ENCODE measurements at places on chromosomes 12 and 14.

- no peak for DNase-seq
- no peak overlapping the region for H3K4me3 ChIP-seq
- no peaks in the 10 kb centered on the region for H3K27me3 ChIP-seq
- no peaks in the 10 kb centered on the region for H3K4me1 ChIP-seq
Observed at GRCh38 chr12:77537663-77538062, 293.0 kb upstream of the NAV3 start.

- no peaks in the 10 kb centered on the region for H3K36me3 ChIP-seq
- DNase-seq, result no peak
- H3K4me1 ChIP-seq, result no peaks in the 10 kb centered on the region
Observed at GRCh38 chr12:74980510-74980909, 229.1 kb downstream of the KCNC2 start.

DNA sequence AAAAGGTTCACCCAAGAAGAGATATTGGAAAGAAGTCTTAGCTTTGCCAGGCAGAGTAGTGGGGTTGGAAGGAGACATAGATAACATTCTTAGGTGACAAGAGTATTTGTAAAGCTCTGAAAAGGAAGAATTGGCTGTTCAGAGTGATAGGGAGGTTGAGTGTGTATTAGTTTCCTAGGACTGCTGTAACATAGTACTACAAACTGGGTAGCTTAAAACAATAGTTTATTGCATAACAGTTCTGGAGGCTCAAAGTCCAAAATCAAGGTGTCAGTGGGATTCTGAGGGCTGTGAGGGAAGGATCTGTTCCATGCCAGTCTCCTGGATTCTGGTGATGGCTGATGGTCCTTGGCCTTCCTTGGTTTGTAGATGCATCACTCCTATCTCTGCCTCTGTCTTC is 156.8 kb downstream of the SLC5A8 start:
- no peak for DNase-seq
- no peak overlapping the region for H3K4me3 ChIP-seq
- H3K27me3 ChIP-seq, result no peaks in the 10 kb centered on the region

DNA sequence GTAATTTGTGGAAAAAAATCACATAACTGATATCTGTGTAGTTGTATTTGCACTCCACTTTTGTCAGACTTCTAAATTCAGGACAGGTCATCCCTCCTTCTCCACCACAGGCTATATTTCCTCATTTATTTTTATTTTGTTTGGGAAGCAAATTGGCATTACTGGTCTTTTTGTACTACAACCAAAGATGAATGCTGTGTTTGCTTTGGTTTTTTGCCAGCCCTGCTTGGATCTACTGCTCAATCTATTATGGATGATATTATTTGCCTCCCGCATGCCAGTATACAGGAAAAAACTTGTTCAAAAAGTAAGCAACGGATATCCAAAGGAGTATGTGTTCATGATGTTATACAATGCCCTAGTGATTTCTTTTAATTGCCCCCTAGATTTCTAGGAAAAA is 948.8 kb downstream of the TRHDE start:
- H3K27me3 ChIP-seq, result no peaks in the 10 kb centered on the region
- no peaks in the 10 kb centered on the region for H3K4me1 ChIP-seq
- no peak for DNase-seq
- no peak overlapping the region for H3K4me3 ChIP-seq
- H3K36me3 ChIP-seq, result no peaks in the 10 kb centered on the region

DNA sequence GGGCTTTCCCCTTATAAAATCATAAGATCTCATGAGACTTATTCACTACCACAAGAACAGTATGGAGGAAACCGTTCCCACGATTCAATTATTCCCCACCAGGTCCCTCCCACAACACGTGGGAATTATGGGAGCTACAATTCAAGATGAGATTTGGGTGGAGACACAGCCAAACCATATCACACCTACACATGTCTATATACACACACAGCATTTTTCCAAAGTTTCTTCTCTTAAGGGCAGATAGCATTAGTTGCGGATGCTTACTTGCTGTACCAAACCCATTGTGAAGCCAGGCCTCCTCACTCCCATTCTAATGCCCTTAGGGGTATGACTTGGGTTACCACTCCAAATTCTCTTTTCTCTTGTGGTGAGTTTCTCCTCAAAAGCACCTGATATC is 104.1 kb upstream of the RAP1B start:
- no peak overlapping the region for H3K4me3 ChIP-seq
- H3K27ac ChIP-seq, result no peak overlapping the region
- H3K27me3 ChIP-seq, result no peaks in the 10 kb centered on the region
- no peaks in the 10 kb centered on the region for H3K4me1 ChIP-seq

- no peaks in the 10 kb centered on the region for H3K36me3 ChIP-seq
- no peak overlapping the region for H3K4me3 ChIP-seq
- H3K4me1 ChIP-seq, result peaks cover 17% of the 10 kb centered on the region
- no peak overlapping the region for H3K27ac ChIP-seq
- H3K27me3 ChIP-seq, result peaks cover 3% of the 10 kb centered on the region
Observed at GRCh38 chr12:116321913-116322312, 44.4 kb upstream of the MED13L start.

GRCh38 chr12:54708826-54709225 is 60.7 kb upstream of the DCD start:
- H3K4me3 ChIP-seq, result no peak overlapping the region
- no peaks in the 10 kb centered on the region for H3K4me1 ChIP-seq
- H3K27ac ChIP-seq, result no peak overlapping the region
- H3K36me3 ChIP-seq, result no peaks in the 10 kb centered on the region
- no peaks in the 10 kb centered on the region for H3K27me3 ChIP-seq
- no peak for DNase-seq

DNA sequence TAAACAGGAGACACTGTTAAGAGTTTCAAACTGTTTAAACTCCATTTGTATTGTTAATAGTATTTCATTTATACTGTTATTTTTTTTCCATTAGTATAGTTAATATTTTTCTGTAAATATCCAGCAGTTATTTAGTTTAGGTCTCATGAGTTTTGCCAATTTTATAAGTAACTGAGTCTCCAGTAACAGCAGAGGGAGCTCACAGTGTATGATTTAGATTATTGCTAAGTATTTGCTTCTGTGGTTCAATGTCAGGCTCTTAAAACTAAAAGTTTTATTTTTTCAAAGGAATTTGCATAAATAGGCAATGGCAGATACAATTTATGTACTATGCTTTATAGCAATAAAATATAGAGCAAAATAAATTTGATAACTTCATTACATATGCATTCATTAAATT is 209.7 kb downstream of the ATXN7L3B start:
- DNase-seq, result peak; percentile 4
- H3K4me3 ChIP-seq, result no peak overlapping the region
- no peaks in the 10 kb centered on the region for H3K36me3 ChIP-seq

DNA sequence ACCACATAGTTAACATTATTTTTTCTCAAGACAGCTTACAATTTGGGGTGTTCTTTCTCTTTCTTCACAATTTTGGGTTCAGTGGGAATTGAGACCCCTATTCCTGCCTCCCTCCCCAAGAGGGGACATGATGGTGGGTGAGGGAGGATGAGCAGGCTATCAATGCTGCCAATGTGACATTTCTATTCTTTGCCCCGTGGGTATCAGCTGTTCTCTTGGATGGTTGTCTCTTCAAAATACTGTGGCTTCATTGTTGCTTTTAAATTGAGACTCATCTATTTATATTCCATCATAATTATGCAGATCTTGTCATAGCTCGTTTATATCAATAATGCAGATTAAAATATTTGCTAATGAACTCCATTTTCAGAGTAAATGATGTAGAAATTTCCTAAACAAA is 56.5 kb upstream of the ANO4 start:
- H3K4me3 ChIP-seq, result no peak overlapping the region
- no peaks in the 10 kb centered on the region for H3K36me3 ChIP-seq
- H3K4me1 ChIP-seq, result no peaks in the 10 kb centered on the region
- no peak overlapping the region for H3K27ac ChIP-seq

- H3K4me3 ChIP-seq, result no peak overlapping the region
- DNase-seq, result no peak
- H3K4me1 ChIP-seq, result no peaks in the 10 kb centered on the region
- H3K27ac ChIP-seq, result no peak overlapping the region
- H3K36me3 ChIP-seq, result no peaks in the 10 kb centered on the region
Observed at GRCh38 chr12:2138294-2138693, 85.5 kb downstream of the CACNA1C start.

- H3K27ac ChIP-seq, result no peak within 1 kb of the TSS
- H3K4me3 ChIP-seq, result peak within 1 kb of the TSS; percentile 53
- H3K36me3 ChIP-seq, result no peaks in the 10 kb centered on the region
- DNase-seq, result no peak
Observed at GRCh38 chr14:52950898-52951680, at the start of gene FERMT2. TSS of gene FERMT2 (minus strand) at chr14:52951050. CDS start at chr14:52950568, 482 bp downstream.

DNA sequence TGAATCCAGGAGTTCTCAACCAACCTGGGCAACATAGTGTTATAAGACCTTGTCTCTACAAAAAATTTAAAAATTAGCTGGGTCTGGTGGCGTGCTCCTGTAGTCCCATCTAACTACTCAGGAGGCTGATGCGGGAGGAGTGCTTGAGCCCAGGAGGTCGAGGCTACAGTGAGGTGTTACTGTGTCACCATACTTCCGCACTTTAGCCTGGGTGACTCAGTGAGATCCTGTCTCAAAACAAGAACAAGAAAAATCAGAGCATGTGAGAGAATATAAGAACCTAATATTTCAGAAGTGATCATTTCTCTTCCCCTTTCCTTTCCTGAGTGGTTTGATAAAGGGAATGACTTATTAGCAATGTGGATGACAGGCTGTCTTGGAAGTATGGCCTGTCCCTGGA is 9.5 kb downstream of the TRAF3 start:
- H3K4me1 ChIP-seq, result peaks cover 4% of the 10 kb centered on the region
- H3K27me3 ChIP-seq, result no peaks in the 10 kb centered on the region
- H3K4me3 ChIP-seq, result no peak overlapping the region
- no peak for DNase-seq
- H3K36me3 ChIP-seq, result no peaks in the 10 kb centered on the region

DNA sequence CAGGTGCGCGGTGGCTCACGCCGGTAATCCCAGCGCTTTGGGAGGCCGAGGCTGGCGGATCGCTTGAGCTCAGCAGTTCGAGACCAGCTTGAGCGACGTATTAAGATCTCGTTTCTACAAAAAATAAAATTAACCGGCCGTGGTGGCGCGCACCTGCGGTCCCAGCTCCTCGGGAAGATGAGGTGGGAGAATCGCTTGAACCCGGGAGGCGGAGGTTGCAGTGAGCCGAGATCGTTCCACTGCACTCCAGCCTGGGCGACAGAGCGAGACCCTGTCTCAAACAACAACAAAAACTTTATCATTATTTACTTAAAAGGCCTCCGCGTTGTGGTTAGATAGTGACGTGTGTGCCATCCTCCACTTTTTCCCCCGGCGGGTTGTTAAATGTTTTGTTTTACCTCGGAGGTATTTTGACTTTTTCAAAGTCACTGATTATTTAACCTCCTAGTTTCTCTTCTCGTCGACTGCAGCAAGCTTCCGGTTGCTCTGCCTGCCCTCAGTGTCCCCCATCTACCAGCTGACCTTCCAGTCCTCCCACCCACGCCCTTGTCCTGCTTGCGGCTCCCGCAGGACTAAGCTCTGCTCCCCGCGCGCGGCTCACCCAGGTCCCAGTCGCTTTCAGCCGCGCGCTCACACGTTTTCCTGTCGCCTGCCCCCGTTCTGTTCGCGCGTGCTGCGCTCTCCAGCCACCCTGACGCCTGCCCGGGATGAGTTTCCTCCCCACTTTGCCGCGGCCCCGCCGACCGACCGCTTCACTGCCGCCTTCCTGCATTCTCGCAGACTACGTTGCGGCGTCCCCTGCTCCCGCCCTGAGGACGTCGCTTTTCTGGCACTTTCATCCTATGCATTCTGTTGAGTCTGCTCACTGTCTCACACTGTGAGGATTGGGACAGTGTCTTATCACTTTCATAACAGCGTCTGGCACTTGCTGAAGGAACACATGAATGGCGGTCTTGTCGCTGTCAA is 1.2 kb upstream of the SCAF11 start:
- H3K36me3 ChIP-seq, result peaks cover 1% of the 10 kb centered on the region
- DNase-seq, result peak; percentile 47
- no peaks in the 10 kb centered on the region for H3K27me3 ChIP-seq
- H3K4me1 ChIP-seq, result peaks cover 13% of the 10 kb centered on the region
- peak overlapping the region; percentile 99 for H3K27ac ChIP-seq

DNA sequence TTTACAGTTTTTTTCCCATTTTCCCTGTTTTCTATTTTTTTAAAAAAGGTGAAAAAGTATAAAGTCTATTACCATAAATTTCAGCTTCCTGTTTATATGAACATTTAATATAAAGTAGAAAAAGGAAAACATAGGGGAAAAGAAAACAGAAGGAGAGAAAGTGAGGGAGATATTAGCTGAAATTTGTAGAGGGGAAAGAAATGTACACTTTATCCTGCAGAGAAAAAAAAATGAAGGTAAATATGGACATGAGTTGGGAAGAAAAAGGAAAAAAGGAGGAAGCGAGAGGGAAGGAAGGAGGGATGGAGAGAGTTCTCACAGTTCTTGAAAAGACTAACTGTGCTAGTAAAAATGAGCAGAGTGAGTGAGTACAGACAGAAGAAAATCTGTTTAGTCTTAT is 91.6 kb upstream of the BTG1 start:
- H3K4me3 ChIP-seq, result no peak overlapping the region
- H3K36me3 ChIP-seq, result no peaks in the 10 kb centered on the region
- H3K27me3 ChIP-seq, result no peaks in the 10 kb centered on the region
- no peak for DNase-seq
- peaks cover 2% of the 10 kb centered on the region for H3K4me1 ChIP-seq
- no peak overlapping the region for H3K27ac ChIP-seq

- H3K27me3 ChIP-seq, result no peaks in the 10 kb centered on the region
- DNase-seq, result no peak
Observed at GRCh38 chr14:23024612-23025075, 10.1 kb downstream of the PSMB5 start.

DNA sequence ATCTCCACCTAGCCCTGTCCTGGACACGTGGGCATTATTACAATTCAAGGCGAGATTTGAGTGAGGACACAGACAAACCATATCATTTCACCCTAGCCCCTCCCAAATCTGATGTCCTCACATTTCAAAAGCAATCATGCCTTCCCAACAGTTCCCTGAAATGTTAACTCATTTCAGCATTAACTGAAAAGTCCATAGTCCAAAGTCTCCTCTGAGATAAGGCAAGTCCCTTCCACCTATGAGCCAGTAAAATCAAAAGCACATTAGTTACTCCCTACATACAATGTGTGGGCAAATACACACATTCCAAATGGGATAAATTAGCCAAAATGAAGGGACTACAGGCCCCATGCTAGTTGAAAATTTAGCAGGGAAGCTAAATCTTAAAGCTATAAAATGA is 546.0 kb upstream of the LMO3 start:
- H3K4me1 ChIP-seq, result no peaks in the 10 kb centered on the region
- H3K4me3 ChIP-seq, result no peak overlapping the region
- no peaks in the 10 kb centered on the region for H3K27me3 ChIP-seq
- no peak for DNase-seq

DNA sequence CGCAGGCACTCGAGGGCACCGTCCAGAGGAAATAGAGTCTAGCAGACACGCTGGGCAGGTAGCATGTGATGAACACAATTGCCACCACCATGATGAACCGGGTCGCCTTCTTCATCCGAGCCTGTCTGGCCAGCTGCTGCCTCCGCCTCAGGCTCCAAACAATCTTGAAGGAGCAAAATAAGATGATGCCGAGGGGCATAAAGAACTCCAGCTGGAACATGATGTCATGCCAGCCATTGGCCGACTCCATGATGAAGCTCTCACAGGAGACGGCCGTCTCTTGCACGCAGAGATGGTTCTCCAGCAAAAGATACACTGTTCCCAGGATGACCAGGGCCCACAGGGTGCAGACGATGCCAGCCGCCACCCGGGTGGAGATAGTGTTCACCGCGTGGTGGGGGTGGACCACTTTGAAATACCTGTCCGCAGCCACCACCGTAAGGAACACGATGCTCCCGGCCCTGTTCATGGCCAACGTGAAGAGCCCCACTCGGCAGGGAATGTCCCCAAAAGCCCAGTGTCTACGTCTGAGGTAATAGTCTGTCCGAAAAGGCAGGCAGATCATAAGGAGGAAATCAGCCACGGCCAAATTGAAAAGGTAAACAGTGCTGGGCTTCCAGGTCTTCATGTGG is 945 bp downstream of the HCAR1 start:
- H3K36me3 ChIP-seq, result no peaks in the 10 kb centered on the region
- H3K4me3 ChIP-seq, result no peak overlapping the region
- H3K4me1 ChIP-seq, result peaks cover 7% of the 10 kb centered on the region
- peaks cover 25% of the 10 kb centered on the region for H3K27me3 ChIP-seq
- H3K27ac ChIP-seq, result no peak overlapping the region
